Daoy (cell line): ENCODE measurements at places on chromosomes 7 and 10. TPM values are rescaled to one million over a fixed set of nuclear protein-coding genes. Genes with fewer than 3 reads are reported as not detected.

TCAF2 gene
- total RNA-seq: 0.42 and 1.3 TPM in 2 replicates

- peak; percentile 91 for DNase-seq
Observed at GRCh38 chr10:34528320-34528719, 286.8 kb downstream of the PARD3 start.

GRCh38 chr7:1361756-1362125 is 97.5 kb downstream of the MICALL2 start:
- DNase-seq: no peak

DNA sequence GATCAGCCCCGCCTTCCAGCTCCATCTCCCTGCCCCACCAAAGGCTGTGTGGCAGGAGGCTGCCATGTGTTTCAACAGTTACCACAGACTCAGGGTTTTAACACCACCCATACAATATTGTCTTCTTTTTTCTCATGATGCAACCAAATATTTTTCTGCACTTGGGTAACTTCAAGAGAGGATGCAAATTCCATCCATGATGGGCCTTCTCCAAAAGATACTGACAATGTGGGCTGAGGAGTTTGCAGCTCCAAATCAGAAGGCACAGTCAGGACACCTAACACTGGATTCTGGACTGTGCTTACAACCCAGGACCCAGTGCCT is 347.9 kb downstream of the GRID1 start:
- DNase-seq: no peak

GRCh38 chr10:125153703-125154490 is 6.5 kb downstream of the CTBP2 start:
- DNase-seq: no peak

GRCh38 chr10:113764582-113764981 is 13.1 kb downstream of the PLEKHS1 start:
- DNase-seq: no peak

KNDC1 gene
- total RNA-seq: not detected in 2 replicates

PALD1 gene
- 0.92 and 1.9 TPM in 2 replicates for total RNA-seq

DNA sequence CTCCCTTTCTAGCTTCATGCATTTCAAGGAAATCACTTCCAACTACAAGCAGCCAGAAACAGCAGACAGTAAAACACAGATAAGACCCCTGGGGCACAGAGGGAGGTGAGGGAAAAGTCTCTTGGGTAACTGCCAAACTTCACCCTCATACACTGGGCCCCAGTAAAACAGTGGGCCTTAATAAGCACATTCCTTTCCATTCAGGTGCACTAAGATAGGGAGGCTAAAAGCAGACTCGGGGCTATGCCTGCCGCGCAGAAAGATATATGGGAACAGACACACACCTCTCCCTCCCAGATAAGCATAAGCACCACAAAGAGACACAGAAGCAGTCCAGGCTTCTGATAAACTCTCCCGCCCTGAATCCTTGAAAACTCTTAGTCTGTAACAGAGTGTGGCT is 117.0 kb downstream of the TYW1B start:
- no peak for DNase-seq

DNA sequence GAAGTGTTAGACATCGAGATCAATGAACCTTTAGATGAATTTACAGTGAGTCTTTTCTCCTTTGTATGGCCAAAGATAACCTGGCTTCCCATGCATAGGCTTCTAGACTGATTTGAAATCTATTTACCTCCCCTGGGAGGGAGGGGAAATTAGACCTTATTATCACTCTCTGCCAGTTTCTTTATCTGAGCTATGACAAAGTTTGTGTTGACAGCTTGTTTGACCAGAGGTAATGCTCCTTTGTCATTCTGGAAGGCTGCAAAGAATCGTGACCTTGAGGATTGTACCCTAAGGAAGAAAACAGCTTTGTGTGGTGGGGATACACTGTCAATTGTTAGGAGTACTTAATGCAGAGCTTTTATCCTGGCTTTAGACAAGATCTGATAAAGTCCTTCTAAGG is 36.4 kb downstream of the RBM33 start:
- DNase-seq: no peak

DNA sequence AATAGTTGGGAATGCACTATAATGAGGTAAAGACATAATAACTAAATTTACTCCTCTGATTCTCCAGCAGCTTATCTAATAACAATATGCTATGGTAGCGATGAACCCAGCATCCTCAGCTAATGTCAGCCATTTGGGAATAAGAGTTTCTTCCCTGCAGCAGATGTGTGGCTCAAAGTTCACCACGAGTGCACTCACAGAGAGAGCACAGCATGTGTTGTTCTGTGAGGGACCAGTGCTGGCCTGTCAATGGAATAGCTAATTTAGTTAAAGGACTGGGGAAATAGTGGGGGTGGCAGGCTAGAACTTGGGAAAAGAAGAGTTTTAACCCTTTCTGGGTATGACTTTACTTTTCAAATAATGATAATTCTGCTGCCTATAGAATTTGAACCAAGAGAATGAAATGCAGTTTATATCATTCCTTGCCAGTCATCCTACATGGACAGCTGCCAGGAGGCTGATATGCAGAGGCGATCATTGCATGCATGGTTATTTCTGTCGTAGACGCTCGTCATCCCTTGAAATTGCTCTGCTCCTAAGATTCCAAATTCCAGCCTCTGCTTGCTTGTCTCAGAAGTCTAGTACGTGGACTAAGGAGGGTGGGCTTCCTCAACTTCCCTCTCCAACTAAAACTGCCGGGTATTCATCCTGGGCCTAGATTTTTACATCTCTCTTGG is 355.6 kb downstream of the RNLS start:
- DNase-seq: no peak
